ENCODE measurements at places on chromosomes 1 and 21.

GRCh38 chr1:232038706-232039677, 412.4 kb downstream of the DISC1 start:
- no peak for DNase-seq

- DNase-seq, result no peak
These were observed 1015.4 kb downstream of the AMY1C start for GRCh38 chr1:104765085-104765484.

GRCh38 chr1:44275991-44276405, 62.7 kb downstream of the DMAP1 start:
- DNase-seq, result no peak

DNA sequence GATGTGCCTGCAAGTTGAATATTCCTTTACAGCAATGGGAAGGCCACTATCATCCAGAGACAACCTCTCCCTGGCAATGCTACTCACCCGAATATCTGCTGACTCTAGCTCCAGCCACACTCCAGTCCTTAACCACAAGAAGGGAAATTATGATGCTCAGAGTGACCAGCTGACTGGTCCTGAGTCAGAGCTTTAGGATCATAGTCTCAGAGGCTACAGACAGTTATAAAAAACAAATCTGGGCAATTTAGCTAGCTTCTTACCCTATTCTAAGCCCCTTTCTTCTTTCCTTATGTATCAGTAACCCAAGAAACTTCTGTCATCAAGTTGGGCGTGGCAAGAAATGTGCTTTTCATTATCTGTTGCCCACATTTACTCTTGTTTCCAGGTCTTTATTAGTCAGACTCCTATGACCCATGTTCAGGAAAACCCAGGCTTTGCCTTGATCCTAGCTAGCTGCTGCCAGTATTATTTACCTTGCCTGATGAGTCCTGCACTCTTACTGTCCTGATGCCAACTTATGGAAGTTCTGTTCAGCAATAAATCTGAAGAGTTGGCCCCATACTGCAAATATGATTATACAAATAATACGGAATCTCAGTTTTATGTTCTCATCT, 207.0 kb downstream of the TTLL7 start:
- no peak for DNase-seq

DNA sequence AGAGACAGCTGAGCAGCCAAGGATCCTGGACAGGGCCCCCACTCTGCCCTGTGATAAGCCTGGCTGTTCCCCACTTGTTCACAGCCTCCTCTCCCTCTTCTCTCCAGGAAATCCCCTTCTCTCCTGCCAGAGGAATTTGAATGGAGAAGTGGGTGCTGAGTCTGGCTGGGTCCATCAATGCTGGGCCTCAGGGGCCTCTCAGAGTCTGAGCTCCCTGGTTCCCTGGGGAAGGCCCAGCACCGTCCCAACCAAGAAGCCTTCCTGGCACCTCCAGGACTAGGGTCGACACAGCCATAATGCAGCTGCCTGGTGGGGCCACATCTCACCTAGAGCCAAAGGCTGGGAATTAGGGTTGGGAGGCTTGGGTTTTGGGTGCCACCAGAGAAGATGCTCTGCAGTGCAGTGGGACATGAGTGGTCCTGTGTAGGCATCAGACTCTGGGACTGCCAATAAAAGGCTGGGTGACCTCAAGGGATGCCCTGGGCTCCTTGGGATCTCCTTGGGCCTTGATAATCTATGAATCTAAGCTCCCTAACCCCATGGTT, 2.5 kb downstream of the MYBPH start:
- no peak for DNase-seq

- no peak for DNase-seq
These were observed 24.9 kb upstream of the PDXK start for GRCh38 chr21:43693981-43694380.

- DNase-seq, result no peak
These were observed 190.4 kb downstream of the NCAM2 start for GRCh38 chr21:21188513-21189195.

GRCh38 chr1:114113411-114114184, 40.1 kb downstream of the SYT6 start:
- DNase-seq, result no peak

- no peak for DNase-seq
These were observed 73.1 kb downstream of the KIF1B start for GRCh38 chr1:10283318-10283984.

DNA sequence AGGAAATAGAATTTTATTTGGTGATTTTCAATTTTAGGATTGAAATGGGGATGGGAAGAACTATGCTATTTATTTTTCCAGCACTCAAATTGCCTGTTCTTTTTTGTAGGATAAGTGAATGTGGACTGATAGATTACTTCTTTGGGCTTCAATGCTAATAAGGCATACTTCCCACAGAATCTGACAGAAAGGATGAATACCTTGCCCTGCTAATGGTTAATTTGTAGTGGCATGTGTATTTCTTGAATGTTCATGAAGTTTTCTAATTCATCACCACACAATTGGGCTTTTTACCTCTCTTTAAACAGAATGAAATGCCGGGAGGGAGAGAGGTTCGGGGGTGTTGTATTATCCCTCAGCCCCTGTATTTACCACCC, 369.1 kb upstream of the ADGRL2 start:
- no peak for DNase-seq

DNA sequence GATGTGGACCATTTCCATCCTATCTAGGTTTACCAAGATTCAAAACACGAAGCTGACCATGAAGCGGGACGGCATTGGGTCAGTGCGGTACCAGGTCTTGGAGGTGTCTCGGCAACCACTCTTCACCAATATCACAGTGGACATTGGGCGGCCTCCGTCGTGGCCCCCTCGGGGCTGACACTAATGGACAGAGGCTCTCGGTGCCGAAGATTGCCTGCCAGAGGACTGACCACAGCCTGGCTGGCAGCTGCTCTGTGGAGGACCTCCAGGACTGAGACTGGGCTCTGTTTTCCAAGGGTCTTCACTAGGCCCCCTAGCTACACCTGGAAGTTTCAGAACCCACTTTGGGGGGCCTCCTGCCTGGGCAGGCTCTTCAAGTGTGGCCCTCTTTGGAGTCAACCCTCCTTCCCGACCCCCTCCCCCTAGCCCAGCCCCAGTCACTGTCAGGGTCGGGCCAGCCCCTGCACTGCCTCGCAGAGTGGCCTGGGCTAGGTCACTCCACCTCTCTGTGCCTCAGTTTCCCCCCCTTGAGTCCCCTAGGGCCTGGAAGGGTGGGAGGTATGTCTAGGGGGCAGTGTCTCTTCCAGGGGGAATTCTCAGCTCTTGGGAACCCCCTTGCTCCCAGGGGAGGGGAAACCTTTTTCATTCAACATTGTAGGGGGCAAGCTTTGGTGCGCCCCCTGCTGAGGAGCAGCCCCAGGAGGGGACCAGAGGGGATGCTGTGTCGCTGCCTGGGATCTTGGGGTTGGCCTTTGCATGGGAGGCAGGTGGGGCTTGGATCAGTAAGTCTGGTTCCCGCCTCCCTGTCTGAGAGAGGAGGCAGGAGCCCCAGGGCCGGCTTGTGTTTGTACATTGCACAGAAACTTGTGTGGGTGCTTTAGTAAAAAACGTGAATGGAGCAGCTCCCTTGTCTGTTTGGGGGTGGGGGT, 864 bp upstream of the CCDC24 start:
- no peak for DNase-seq

GRCh38 chr1:2465371-2466269, 10.5 kb upstream of the PLCH2 start:
- DNase-seq, result no peak

GRCh38 chr1:203089001-203089650, 3.3 kb upstream of the MYOG start:
- no peak for DNase-seq

DNA sequence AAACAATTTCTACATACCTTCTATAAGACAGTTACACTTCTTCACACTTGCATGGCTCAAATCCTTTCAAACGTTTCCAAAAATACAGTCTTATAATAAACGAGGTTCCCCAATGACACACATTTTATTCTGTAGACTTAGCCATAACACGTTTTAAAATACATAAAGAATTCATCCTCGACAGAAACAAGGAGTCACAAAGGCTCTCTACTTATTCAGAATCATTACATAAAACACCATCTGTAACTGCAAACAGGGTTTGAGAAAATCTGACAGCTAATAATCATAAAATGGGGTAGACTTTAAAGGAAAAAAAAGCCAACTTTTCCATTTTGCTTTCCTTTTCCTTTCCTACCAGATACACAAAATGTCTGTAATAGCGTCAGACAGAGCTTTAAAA, 1.8 kb downstream of the PIK3R3 start:
- no peak for DNase-seq

DNA sequence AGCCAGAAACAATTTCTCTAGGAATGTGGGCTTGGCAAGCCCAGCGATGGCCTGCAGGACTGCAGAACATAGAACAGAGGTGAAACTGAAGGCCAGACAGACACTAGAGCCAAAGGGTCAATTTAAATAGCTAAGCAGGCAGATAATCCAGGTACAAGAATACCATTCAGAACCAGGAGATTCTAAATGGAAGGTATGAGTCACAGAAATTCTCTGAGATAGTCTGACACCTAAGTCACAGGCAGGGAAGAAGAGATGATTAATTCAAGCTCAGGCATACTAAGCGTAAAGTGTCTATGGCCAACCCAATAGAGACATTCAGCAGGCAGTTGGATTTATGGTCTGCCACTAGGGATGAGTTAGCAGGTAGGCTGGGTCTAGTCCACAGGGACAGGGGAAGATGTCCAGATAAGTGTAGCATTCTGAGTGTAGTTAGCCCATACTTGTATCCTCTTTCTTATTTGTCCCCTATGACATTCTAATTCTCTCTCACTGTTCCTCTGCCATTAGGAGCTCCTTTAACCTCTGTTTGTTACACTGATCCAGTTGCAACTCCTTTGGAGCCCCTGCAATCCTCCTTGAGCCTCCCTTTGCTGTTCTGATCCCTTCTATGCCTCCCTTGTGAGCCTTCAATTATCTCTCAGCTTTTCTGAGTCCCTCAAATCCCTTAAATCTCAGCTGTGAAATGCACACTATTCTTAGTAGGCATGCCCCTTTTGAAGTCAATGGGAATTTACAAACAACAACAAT, 383.8 kb downstream of the LMO4 start:
- DNase-seq, result no peak

DNA sequence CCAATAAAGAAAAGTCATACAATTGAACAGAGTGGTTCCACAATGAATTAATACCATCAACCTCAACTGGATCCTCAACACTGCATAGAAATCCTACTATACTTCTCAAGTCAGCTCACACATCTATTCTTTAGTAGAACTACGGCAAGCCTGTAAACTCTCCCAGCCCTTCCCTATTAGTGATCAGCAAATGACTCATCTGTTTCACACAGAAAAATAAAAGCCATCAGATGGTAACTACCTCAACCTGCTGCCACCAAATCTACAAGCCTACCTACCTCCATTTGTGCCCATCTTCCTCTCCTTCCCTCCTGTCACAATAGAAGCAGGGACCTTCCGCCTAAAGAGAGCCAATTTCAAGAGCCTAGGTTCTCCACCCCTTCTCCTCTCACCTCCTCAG, 63.6 kb downstream of the DMAP1 start:
- DNase-seq, result no peak

DNA sequence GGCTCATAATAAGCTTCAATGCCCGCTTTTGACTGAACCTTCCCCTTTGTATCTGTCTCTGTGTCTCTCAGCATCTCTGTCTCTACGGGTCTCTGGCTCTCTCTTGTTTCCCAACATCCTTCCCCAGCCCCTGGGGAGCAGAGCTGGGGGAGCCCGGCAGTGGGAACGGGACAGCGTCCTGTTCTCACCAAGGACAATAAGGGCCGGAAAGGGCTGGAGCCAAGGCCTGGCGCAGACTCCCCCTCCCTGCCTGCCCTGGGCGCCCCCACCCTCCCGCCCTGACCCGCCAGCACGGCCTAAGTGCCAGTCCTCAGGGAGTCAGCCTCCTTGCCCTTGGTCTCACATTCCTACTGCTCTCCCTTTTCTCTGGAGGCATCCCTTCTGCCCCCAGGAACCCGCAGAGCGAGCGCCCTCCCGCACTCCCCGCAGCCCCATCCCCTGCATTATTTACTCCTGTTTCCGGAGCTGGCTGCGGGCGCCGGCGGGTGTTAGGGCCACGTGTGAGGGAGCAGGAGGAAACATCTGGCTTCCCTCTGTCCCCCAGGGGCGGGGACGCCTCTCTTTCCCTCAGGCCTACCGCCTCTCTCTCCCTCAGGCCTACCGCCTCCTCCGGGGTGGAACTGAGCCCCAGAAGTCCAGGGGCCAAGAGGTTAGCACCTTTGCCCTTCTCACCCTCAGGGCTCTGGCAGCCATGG, 6.5 kb downstream of the KRTCAP2 start:
- no peak for DNase-seq

GRCh38 chr1:24871306-24871901, 58.7 kb downstream of the RUNX3 start:
- DNase-seq, result no peak

GRCh38 chr1:108679586-108680213, 12.4 kb upstream of the PRPF38B start:
- no peak for DNase-seq

- no peak for DNase-seq
These were observed 54.1 kb downstream of the LUZP1 start for GRCh38 chr1:23114424-23115079.

- no peak for DNase-seq
These were observed 247.4 kb downstream of the RHOU start for GRCh38 chr1:228982637-228983036.

DNA sequence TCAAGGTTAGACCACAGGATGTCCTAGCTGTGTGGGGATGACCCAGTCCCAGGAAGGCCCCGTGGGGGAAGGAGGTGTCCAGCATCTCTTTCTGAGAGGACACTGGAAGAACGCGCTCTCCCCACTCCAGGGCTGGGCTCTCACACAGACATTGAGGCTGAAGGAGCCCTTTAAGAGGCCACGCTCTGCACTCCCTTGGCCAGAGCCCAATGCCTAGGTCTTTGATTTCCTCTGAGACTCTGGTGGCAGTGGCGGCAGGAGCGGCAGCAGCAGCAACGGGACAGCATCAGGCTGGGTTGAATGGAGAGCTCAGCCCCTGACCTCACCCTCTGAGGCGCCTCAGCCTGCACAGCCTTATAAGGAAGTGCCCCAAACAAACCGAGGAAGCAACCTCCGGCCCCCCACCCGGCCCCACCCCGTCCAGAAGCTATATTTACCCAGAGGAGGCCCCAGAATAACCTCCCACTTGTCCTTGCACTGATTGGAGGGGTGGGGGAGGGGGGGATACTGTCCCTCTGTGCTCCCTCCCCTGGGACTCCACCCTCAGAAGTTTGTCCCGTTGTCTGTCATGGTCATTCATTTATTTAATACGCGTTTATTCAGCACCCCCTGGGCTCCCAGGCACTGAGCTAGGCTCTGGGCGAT, 12.3 kb downstream of the NES start:
- DNase-seq, result no peak

DNA sequence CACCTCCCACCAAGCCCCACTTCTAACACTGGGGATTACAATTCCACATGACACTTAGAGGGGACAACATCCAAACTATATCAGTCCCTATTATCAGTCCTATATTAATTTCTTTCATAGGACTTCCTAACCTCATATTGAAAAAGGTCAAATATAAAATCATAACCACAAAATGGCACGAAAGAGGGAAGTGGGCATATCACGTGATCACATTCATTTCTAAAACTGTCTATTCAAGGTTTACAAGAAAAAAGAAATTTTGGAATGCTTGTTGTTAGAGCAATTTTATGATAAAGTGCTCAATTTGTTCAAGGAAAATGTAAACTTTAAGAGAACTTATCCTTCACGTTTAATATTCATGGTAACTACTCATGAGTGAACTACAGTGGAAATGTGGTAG, 13.2 kb upstream of the CDC7 start:
- no peak for DNase-seq
